Renal pelvis (tissue), 12 donors: ENCODE measurements at places on chromosomes 6 and 20. TPM values are rescaled to one million over a fixed set of nuclear protein-coding genes. Genes with fewer than 3 reads are reported as not detected.
A peak's percentile ranks its signal among the peaks of the same experiment; 100 is the strongest.

DNA sequence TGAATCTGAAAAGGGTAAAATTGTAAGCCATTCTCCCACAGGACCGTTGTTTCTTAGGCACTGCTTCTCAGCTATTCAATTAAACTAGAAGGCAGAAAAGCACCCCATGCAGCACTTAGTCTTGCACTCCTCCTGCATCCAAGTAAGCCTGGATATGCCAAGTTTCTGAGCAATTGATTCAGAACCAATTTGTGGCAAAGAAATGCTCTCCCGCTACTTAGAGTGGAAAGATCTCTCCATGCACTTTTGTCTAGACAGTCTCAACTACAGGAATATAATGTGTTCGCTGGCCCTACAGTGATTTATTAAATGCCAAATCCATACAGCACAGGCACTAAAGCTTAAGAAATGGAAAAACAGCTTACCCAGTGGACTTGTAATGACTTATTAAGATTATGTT lies 338.5 kb downstream of the HACE1 start:
- no peak for DNase-seq

DNA sequence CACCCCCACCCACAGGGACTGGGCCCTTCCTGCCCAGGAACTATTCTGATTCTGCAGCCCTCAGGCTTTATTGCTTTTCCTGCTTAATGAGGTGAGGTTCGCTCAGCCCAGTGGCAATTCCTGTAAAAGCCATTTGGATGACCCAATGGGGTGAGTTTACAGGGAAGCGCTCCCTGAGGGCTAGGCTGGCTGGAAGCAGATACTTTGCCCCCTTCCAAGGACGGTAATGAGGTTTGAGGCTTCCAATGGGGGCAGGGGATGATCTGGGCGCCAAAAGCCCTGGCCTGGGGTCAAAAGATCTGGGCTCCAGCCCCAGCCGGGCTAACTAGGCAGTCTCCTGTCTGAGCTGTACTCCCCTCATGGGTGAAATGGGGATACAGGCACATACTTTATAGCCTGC lies 41.8 kb downstream of the RIPOR3 start:
- no peak for DNase-seq

DNA sequence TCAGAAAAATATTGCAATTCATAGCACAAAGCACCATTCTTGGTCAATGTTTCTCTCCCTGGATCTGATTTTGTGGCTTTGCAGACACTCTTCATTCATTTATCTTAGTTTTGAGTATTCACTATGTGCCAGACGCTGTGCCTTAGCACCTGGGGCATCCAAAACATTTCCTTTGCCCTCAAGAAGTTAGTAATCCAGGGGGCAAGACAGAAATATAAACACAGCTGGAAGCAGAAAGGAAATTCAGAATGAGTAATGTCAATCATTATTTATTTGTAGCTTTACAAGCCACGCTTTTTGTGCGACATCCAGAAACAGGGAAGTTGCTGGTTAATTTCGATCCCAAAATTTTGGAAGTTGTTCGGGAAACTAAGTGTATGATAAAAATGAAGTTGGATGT lies 71.4 kb downstream of the DNAH8 start:
- DNase-seq: no peak

DNA sequence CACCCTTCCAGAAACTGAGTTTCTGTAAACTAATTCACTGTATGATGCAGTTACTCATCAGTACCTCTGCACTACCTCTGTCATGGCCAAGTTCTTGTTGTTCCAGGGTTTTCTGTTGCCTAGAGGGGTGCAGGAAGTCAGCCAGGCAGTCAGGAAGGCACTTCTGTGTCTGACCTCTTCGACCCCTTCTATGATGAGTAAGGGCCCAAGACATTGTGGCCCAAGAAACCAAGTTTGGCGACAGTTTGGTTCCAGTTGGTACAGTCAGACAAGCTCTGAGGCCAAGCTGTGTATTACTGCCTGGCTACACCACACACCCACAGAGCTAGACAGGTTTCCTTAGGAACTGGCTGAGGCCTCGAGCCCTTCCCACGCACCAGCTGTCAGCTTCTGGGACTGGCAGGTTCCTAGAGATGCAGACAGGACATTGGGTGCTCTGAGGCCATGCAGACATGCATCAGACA lies 41.2 kb downstream of the TRAF3IP2 start:
- DNase-seq: no peak

- DNase-seq: no peak
Measured at GRCh38 chr6:168284187-168284586, 35.4 kb downstream of the DACT2 start.

- no peak for DNase-seq
Measured at GRCh38 chr20:53917145-53918019, 153.0 kb downstream of the BCAS1 start.

DNA sequence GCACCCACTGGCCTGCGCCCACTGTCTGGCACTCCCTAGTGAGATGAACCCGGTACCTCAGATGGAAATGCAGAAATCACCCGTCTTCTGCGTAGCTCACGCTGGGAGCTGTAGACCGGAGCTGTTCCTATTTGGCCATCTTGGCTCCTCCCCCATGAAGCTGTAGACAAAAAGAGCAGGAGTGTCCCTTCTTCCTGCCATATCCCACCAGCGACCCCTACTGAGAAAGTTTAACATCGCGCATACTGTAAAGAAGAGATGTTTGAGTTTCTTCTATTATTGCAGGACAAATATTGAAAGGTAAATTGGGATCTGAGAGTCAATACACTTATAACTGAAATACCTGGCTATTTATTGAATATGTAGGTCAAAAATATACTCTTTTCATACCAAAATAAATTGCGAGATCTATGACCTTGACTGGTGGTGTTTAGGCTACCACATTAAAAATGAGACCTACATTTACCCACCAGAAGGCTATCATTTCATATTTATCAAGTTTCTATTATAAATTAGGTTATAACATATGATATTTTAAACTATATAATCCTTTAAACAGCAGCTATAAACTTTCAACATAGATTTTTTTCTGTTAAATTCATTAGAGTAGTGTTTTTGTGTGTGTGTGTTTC lies 586.3 kb downstream of the HTR1B start:
- DNase-seq: peak; percentile 8

GRCh38 chr6:162917506-162917905 lies 189.7 kb downstream of the PACRG start:
- DNase-seq: no peak

DNA sequence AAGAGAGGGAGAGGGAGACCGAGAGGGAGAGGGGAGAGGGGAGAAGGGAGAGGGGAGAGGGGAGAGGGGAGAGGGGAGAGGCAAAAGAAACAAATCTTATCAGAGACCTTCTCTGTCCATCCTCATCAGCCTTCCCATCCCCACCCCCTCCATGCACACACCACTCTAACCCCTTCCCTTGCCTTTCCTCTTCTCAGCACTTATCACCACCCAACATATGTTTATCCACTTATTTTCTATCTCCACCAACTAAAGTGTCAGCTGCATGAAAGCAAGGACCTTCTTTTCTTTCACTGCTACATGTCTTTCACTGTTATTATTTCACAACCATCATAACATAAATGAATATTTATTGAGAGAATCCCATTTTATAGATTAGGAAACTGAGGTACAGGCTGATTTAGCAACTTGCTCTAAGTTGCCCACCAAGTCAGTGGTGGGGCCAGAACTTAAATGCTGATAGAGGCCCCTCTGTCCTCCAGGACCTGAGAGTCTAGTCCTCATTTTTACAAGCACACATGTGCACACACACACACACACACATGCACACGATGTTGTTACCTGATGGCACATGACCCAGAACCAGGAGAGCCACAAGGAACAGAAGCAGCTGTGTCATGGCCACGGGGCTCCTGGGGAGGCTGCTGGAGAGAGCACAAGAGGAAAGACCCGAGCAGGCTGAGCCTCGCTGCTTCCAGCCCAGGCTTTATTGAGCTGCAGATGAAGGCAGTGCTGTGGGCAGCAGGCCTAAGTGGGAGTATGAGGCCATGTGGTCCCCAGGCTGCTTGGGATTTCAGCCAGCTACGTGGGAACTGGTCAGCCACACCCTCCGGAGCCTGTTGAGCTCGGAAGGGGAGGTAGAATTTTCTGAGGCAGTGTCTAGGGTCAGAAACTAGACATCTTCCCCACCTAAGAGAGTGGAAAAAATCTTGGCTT lies 2.3 kb downstream of the DEFB124 start:
- DNase-seq: no peak

GRCh38 chr6:98092331-98092730 lies 742.0 kb upstream of the POU3F2 start:
- DNase-seq: no peak

DNA sequence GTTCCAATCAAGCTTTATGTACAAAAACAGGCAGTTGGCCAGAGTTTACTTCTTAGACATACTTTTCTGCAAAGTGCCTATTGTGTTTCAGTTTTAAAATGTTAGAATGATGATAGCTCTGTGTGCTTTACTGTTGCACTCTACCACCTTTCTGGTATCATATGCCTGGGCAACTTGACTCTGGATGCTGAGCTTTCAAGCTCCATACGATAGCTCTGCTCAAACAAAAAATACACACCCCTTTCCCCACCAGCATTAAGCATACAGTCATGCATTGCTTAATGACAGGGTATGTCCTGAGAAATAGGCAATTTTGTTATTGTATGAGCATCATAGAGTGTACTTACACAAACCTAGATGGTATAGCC lies 123.1 kb downstream of the RCAN2 start:
- DNase-seq: no peak

DNA sequence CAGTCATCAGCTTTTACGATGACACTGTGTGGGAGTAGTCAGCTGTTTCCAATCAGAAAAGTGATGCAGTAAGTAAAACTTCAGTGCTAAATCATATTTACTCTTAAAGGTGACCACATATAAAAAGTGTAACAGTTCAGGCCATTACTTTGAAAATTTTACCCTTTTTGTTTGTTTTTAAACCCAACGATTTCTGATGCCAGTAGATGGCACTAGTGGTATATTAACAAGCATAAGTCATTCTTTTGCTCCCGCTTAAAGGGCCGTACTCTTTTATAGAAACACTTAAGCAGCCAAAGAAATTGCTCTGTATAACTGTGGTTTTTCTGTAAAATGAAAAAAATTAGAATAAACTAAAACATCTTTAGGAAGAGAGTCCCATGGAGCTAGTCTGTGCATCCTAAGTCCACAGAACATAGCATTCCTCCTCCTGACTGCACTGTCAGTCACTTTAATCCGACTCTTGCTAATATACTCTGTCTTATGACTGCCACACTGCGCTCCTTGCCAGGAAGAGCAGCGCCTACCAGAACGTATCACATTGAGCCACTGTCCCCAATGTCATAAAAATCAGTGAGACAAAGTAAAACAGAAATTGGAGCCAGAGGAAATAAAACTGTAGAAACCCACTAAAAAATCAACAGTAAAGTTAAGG lies 25.0 kb downstream of the HEBP2 start:
- peak; percentile 58 for DNase-seq

- DNase-seq: no peak
Measured at GRCh38 chr6:109308018-109308492, 74.2 kb downstream of the CD164 start.

- no peak for DNase-seq
Measured at GRCh38 chr6:119627908-119628669, 278.5 kb upstream of the MAN1A1 start.

DNA sequence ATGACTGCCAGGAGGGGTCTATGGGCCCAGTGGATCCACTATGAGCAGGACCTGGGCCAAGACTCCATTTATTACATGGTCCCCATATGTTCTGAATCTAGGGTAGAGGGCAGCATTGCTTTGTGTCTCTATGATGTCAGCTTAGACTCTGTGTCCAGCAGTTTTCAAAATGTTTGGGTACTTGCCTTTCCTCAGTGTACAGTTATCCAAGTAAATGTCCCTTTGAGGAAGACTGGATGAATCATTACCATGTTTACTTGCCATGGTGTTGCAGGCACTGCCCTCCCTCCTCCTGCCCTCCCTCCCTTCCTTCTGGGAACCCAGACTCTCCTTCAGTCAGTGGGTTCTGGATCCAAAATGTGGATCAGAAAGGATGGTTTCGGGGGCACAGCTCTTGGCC lies 108.6 kb downstream of the NRN1 start:
- DNase-seq: no peak

DNA sequence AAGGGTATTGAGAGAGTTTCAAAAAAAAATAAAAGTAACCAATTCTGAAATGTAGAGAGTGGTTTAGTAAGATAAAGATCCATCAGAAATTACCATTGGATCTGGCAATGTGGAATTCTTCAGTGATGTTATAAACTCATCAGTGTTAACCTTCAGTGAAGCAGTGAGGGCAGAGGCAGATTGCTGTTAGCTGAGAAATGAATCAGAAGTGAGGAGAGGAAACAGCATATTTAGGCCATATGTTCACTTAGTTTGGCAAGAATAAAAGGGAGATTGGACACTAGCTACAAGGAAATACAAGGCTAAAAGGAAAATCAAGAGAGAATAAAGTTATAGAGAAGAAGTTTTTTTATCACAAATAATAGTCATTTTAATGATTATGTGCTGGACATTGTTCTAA lies 9.6 kb downstream of the KCNQ5 start:
- DNase-seq: no peak

DNA sequence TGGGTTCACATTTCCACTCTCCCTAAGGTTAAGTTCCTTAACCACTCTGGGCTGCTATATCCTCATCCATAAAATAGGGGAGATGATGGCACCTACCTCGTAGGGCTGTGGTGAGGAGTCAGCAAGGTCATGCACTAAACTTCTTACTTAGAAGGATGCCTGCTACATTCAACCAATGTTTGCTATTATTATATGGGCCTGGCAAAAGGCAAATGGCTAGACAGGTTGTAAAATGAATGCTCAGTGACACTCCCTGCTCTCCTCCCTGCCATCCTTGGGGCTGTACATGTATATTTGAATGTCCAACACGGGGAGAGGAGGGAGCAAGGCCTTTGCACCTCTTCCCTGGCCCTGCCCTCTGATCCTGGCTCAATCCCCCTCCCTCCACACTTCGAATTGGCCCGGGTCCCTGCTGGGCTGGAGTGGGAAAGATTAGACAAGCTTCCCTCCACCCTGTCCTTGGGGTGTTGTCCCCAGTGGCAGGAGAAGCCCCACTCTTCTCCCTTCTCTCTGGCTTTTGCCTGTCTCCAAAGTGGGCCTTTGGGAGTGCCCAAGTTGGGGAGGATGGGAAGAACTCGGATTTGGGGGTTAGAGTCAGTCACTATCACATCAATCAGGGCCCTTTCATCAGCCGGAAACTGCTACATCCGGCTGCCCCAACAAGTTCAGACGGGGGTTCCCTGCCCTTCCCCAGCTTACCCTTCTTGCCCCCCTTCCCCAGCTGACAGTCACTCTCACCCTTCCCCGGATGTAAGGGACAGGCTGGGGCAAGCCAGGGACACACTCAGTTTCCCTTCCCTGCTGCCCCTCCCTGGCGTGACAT lies 36.3 kb upstream of the VEGFA start:
- DNase-seq: no peak

- DNase-seq: no peak
Measured at GRCh38 chr6:142296975-142297604, 4.7 kb upstream of the ADGRG6 start.

COL9A3 gene
- 13.9 TPM for polyA plus RNA-seq

GPX5 gene
- polyA plus RNA-seq: not detected

HLA-DPA1 gene
- 21.3 TPM for polyA plus RNA-seq

C6orf15 gene
- polyA plus RNA-seq: not detected

PROKR2 gene
- polyA plus RNA-seq: not detected

TEAD3 gene
- polyA plus RNA-seq: 62.5 TPM

SLC29A1 gene
- 35.8 TPM for polyA plus RNA-seq

PABPC1L gene
- 112 TPM for polyA plus RNA-seq
